ENCODE measurements at places on chromosomes 4 and X.

GRCh38 chrX:39907964-39908661 lies 189.6 kb downstream of the BCOR start:
- DNase-seq, result no peak

- DNase-seq, result no peak
These were observed 6.4 kb upstream of the SMIM9 start for GRCh38 chrX:154840856-154841255.

DNA sequence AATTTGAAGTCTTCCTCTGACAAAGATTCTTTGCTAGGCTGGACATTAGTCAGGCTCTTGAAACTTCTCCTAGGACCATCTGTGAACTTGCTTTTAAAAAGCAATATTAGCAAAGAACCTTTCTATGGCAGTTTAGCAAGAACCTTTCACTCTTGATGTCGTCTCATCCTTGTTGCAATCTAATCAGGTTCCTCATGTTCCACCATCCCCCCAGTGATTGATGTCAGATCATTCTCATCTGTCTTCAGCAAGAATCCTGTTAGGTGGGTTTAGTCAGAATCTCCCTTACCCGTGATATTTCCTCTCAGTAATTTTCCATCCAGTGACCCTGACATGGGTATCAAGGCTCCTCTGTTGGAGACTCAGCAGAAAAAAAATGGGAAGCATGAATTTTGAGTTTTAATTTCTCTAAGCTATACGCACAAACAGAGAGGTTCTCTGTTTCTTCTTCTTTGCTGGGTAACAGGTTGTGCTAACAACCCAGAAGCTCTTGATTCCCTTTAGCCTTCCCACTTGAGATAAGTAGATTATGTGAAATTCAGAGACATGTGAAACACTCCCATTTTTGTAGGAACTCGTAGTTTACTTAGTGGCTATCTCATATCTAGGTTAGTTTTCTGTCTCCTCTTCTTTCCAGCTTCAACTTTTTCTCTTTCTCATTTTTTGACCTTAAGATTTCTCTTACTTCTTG lies 507.4 kb downstream of the C4orf33 start:
- DNase-seq, result no peak

GRCh38 chrX:39605183-39605582 lies 492.6 kb downstream of the BCOR start:
- DNase-seq, result no peak

- DNase-seq, result no peak
These were observed 937.1 kb downstream of the CCSER1 start for GRCh38 chr4:91064157-91064853.

GRCh38 chr4:77773101-77773500 lies 46.1 kb downstream of the CNOT6L start:
- no peak for DNase-seq

DNA sequence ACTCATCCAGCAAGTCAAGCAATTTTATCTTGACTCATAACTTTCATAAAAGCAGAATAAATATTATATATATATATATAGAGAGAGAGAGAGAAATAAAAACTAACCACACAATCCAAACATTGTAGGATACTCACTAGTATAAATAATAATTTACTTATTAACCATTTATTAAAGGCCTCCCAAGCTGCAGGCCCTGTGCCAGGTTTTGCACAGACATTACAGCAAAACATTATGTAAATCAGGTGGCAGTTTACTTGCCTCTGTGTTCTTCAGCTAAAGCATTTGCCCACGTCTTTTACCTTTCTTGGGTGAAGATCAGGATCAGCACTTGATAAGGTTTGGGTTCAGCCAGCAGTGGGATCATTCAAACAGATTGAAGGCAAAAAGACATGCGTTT lies 75.6 kb downstream of the CLDN22 start:
- no peak for DNase-seq

GRCh38 chrX:7996414-7996813 lies 69.2 kb upstream of the PNPLA4 start:
- DNase-seq, result no peak

DNA sequence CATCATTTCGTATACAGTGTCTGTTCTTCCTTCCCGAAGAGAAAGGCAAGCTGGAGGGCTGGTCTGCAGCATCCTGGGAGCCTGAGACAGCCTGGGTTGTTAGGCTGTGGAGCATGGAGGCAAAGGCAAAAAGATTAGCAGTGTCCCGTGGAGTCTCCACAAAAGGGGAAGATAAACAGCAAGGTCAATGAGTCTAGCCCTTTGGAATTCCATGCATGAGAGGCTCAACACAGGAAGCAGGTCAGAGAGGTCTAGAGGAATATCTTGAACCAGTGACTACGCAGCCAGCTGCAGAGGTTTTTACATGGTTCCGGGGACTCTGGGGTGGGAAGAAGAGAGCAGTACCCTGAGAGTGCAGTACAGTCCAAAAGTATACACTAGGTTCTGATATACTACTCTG lies 12.2 kb upstream of the MCF2 start:
- DNase-seq, result no peak

GRCh38 chr4:8730159-8730558 lies 137.6 kb downstream of the CPZ start:
- peak; percentile 4 for DNase-seq

DNA sequence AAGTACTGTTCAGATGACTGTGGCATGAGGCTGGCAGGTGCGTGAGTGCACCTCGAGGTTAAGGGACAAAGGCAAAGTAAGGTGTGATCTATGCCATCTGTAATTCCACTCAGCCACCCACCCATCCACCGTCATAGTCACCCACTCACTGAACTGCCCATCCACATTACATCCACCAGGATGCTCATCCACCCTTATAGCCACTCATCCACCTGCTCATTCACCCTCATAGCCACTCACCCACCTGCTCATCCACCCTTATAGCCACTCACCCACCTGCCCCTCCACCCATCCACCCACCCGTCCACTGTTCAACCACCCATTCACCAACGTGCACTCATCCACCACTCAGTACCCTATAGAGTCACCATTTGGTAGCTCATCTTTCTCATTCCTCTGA lies 64.1 kb upstream of the UXT start:
- no peak for DNase-seq

- DNase-seq, result no peak
These were observed 97.1 kb downstream of the LDB2 start for GRCh38 chr4:16801356-16801755.

DNA sequence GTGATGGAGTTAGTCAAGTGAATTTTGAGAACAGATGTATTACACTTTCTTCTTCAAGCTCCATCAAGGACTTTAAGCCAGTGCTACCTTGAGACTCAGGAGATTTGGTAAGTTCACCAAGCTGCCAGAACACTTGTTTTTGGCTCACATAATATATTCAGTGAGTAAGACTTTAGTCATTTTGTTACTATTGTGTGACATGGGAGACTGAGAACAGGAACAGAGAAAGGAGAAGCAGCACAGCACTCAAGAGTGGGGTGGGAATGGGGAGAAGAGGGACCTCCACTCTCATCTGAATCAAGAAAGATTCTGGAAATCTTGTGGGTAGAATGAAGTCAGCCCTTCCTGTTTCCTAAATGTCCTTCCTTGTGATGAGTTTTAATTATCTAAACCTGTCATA lies 87.3 kb upstream of the TET2 start:
- DNase-seq, result no peak

DNA sequence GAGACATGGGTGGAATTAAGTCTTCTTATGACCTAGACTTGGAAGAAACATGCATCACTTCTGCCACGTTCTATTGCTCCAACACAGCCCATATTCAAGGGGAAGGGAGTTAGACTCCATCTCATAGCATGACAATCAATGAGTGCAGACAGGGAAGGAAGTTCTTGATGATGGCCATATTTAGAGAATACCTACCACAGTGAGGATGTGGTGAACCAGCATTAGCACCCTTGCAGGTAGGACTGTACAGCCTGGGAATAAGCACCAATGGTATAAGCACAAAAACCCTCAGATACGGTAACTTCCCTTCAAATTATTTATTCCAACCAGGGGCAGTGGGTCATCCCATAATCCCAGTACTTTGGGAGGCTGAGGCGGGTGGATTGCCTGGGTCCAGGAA lies 29.8 kb downstream of the PAGE2 start:
- no peak for DNase-seq

GRCh38 chr4:526189-526909 lies 27.3 kb downstream of the PIGG start:
- DNase-seq, result no peak

GRCh38 chrX:52933976-52934703 lies 24.2 kb downstream of the FAM156A start:
- DNase-seq, result no peak

Measured in activated B cell treated with CpG ODN at 0.5 μM for 24 hours (primary cell).